ENCODE measurements at places on chromosomes 5 and 9.

DNA sequence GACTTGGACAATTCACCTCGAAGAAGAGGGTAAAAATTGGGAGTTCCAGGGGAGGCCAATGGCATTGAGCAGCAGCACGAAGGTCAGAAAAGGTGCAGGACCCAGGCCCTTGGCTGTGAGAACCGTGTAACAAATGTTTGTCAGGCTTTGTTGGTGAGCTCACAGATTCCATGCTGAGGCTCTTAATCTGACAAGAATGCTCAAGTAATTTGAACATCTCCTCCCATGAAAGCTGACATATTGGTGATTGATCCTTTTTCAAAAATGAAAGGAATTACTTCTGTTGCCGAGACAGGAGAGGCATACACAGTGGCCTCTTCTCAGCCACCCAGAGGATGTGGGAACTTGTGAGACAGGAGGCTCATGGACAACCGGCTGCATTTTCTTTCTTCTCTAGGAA, 11.6 kb downstream of the RAI14 start:
- no peak for DNase-seq

GRCh38 chr5:95988094-95988493, 26.4 kb upstream of the ELL2 start:
- no peak for DNase-seq

- no peak for DNase-seq
Measured at GRCh38 chr5:67133217-67133616, 63.4 kb downstream of the CD180 start.

GRCh38 chr5:173741729-173742431, 125.4 kb upstream of the BOD1 start:
- no peak for DNase-seq

- no peak for DNase-seq
Measured at GRCh38 chr5:39225405-39226099, 6.2 kb upstream of the FYB1 start.

GRCh38 chr9:71910650-71911060, 338 bp downstream of the ABHD17B start:
- no peak for DNase-seq

DNA sequence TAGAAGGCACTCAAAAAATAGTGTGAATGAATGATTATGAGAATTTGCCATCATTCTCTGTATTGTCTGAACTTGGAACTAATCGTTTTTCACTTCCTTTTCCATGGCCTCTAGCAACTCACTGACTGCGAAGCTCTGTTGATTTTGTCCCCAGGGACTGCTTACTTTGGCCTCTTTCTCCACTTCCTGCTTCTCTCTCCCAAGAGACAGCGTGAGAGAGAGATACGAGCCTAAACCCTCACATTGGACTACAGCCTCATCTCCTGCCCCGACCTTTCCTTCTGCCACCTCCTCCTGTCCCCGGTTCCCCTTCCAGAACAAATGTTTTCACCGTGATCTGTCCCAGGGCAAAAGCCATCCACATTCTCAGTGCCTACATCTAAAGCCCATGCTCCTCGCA, 300.8 kb upstream of the PANK3 start:
- no peak for DNase-seq

GRCh38 chr5:68515514-68515913, 300.0 kb downstream of the PIK3R1 start:
- no peak for DNase-seq

DNA sequence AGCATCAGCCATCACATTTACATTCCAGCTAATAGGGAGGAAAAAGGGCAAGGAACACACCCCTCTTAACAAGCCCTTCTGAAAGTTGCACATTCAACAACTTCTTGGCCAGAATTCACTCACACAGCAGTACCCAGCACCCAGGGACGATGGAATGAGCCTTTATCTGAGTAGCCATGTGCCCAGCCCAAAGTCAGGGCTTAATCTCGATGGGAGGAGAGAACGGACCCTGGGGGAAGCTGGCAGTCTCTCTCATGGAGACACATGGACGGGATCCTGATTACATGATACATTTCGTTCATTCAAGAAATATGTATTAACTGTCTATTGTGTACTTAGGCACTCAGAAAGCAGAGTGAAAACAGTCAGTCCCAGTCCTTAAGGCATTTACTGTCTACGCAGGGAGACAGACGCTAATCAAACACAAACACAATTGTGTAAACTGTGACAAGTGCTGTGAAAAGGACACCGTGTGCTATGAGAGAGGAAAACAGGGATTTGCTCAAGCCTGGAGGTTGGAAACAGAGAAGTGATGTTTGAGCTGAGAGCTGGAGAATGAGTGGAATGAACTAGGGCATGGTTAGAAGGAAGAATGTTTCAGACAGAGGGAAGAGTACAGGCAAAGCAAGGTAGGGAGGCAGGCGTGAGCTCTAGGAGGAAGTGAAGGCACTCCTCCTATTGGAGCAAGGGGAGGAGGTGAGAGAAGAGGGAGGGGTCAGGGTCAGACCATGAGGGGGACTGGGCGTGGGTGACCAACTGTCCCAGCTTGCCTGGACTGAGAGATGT, 7.4 kb downstream of the OTULINL start:
- DNase-seq: no peak

DNA sequence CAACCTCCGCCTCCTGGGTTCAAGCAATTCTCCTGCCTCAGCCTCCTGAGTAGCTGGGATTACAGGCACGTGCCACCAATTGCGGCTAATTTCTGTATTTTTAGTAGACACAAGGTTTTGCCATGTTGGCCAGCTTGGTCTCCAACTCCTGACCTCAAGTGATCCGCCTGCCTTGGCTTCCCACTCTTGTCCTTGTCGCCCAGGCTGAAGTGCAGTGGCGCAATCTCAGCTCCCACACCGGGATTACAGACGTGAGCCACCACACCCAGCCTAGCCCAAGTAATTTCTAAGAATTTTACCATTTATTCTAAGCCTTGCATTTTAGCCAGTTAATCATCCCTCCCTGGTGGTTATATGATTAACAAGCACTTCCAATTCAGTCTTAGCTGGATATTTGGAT, 11.0 kb downstream of the NAIP start:
- DNase-seq: no peak

DNA sequence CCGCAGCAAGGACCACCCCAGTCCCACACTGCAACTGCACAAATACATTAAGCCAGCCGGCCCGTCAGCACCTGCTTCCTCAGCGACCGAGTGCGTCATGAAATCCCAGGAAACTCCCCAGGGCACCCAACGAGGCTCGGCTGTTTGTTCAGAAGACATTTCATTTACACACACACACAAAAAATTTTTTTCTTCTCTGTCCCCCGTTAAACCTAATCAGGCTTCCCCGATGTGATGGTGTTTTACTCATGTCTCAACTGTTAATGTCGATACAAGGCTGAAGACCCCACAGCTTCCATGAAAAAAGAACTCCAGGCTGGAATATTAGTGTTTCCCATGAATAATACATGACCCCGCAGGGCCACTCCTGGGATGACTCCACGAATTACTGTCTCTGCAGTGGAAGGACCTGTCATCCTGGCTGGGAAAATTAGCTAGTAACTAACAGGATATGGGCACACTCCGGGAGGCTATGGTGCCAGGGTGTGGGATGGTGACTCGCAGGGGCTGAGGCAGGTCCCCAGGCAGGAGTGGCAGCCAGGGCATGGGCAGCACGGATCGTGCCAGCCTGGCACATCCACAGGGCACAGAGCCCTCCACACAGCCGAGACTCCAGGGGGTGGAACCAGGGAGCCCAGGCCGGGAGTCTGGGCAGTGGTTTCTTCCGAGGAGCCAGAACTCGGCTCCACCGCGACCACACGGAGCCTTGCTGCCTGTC, 102.4 kb downstream of the VAV2 start:
- no peak for DNase-seq

- no peak for DNase-seq
Measured at GRCh38 chr5:64644831-64645230, 45.5 kb upstream of the SHISAL2B start.

DNA sequence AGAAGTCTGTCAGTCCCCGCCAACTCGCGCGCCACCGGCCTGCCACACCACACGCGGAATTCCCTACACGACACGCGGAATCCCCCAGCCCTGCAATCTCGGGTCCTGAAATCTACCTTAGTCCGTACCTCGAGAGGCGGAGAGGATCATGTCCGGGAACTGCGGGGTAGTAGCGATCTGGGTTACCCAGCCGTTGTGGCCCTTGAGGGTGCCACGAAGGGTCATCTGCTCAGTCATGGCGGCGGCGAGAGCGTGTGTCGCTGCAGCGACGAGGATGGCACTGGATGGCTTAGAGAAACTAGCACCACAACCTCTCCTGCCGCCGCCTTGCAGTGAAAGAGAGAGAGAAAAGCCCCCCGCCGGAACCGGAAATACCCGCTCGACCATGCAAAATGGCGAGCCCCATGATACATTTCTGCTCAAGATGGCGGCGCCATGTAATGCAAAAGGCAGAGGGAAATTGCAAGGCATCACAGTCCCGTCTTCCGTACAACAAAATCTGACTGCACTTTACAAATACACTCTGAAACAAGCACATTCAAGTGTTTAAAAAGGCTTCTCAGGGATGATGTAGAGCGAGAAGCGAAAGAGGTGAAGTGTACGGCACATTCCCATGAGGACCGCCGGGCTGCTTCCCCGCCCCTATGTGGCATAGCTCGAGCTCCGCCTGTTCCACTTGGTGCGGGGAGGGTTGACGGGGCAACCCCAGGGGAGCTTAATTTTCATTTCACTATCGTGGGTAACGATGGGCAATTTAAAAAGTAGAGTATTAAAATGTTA, at the start of gene RACK1:
Gene RACK1 (minus strand): TSS at position 343 of the 780 bp plus-strand sequence. CDS start 106 bp downstream, at position 237.
- DNase-seq: no peak

DNA sequence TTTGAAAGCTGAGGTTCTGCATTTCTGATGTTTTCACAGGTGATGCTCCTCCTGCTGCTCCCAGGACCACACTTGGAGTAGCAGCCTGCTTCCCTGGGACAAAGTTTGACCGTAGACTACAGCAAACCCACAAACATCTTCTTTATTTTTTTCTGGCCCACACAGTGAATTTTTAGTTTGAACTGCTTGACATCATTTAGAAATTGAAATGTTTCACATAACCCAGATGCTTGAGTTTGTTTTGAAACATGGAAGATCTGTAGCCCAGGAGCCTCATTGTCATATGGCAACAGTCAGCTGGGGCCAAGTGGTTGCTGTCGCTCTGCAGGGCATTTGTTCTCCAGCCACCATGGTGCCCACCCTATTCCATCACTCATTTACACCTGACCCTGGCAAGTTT, 8.4 kb downstream of the SH3TC2 start:
- no peak for DNase-seq

DNA sequence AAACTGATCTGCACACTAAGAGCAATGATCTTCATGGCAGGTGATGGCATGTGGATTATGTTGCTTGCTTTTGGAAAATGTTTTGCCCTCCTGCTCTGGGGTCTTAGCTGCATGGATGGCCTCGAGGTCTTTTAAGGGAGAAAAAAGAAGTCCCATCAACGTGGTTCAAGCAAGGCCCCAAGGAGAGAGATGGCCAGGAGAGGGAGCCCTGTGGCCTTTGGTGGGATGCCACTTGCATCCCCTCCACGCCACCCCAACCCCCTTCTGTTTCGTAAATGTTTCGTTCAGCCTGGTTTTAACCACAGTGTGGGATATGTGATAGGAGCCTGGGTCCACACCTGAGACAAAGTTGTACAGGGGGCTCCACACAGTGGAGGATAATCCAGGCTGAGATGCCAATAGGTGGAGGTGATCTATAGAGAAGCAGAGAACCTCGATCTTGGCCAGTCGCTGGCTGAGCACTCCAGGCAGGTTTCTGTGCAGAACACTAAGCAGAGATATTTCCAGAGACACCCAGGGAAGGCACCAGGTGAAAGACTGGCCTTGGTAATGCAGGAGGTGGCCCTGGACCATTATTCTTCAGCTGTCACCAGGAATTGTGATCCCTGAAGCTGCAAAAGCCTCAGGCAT, 25.8 kb upstream of the FRRS1L start:
- no peak for DNase-seq

- no peak for DNase-seq
Measured at GRCh38 chr9:83342006-83342405, 196.2 kb downstream of the FRMD3 start.

DNA sequence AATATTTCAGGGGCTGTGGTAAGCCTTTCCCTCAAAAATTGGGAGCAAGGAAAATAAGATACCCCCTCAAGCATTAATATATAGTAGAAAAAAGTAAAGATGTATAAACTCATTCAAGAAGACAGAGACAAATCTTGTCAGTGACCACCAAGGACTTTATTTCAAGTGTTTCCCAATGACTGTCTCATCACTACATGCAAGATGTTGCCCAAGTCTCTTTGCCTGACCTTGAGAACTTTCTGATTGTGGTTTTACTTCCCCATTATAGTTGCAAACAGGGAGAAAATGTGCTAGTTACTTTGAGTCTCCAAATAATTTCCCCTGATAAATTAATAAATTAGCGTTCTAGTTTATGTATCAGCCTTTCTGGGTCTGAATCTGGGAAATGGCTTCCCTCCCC, 4.0 kb upstream of the SLC46A2 start:
- no peak for DNase-seq

DNA sequence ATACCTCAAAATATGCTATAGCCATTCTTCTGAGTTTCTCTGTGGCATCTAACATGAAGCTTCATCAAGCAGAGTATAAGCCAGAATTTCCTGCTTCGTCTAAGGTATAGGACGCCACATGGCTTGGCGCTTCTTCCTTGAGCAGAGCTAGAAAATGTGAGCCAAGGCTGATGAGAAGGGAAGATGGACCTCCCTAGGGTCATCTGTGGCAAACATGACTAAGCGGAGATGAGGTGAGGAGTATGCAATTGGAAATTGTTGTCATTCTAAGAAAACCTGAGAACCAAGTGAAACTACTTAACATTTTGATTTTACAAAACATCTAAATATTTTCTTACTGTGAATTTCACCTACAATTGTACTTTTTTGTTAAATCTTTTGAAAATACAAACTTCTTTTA, 466.5 kb downstream of the PSAT1 start:
- DNase-seq: no peak

GRCh38 chr5:137488516-137488915, 10.6 kb downstream of the SPOCK1 start:
- no peak for DNase-seq

DNA sequence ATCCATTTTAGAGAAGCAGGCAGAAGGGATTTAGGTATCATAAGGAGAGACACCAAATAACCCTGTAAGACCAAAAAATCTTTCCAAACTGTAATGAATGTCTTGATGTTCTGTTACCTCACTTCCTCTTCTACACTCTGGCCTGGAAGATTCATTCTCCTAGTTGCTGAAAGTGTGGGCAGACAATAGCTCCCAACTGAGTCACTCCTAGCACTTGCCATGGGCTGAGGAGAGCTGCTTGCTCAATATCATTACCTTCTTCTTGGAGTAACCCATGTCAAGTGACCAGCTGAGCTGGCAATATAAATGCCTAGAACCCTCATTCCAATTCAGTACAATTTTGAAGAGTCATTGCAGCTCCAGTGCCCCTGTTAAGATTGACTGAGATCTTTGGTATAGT, 1985.5 kb upstream of the CDH6 start:
- no peak for DNase-seq

GRCh38 chr5:95866435-95867040, 44.0 kb upstream of the GLRX start:
- no peak for DNase-seq

- no peak for DNase-seq
Measured at GRCh38 chr9:114742947-114743346, 61.0 kb upstream of the TEX48 start.

GRCh38 chr5:107331312-107331711, 339.4 kb downstream of the EFNA5 start:
- DNase-seq: no peak

All from C1 segment of cervical spinal cord (tissue), 14 donors.